A375 (cell line): ENCODE measurements at places on chromosomes 7 and 10. TPM values are rescaled to one million over a fixed set of nuclear protein-coding genes. Genes with fewer than 3 reads are reported as not detected.

Gene NPY4R
- total RNA-seq: not detected in 2 replicates

Gene ATP6V0A4
- total RNA-seq: 4.1 and 5.1 TPM in 2 replicates

Gene SMO
- total RNA-seq: 14.0 and 15.6 TPM in 2 replicates

Gene SCIN
- total RNA-seq: 0.21 and 0.23 TPM in 2 replicates

Gene COL1A2
- total RNA-seq: 0.24 TPM in 1 of 2 replicates, not detected in the other

Gene RPEL1
- not detected in 2 replicates for total RNA-seq

Gene ENTPD7
- 6.5 and 6.8 TPM in 2 replicates for total RNA-seq

Gene CHST15
- total RNA-seq: 0.64 and 1.2 TPM in 2 replicates
